Upper lobe of left lung (tissue), 6 donors: ENCODE measurements at places on chromosomes 2 and 18.

GRCh38 chr2:13681936-13682335 lies 950.6 kb upstream of the LRATD1 start:
- DNase-seq: no peak

DNA sequence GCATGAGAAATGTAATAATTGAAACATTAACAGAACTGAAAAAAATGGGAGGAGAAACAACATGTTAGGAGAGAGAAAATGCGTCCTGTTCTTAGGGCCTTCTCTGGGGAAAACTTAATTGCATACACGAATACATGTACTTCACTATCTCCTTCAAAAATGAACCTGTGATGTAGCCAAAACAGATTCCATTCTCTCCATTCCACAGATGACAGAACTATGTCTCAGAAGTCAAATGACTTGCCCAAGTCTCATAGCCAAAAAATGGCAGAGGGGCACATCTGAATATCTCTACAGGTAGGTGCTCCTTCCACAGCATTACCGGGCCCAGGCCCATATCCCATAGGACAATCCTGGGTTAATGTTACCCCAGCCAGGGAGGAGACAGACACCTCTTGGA lies 3.9 kb upstream of the DCTN1 start:
- no peak for DNase-seq

GRCh38 chr2:1234731-1235308 lies 178.4 kb upstream of the TPO start:
- no peak for DNase-seq

DNA sequence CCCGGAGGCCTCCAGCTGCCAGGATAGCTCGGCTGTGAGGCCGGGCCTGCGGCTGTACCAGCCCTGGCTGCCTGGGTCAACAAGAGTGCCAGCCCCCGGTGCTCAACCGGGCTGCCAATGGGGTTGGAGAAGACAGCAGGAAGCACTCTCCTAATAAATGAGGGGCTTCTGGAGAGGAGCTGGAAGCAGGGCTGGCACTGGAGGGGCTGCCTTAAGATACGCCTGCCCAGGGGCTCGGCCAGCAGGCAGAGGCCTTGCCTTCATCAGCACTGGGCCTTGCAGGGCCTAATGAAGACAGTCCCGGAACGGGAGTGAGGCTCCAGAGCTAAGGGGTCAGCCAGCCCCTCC lies 73.6 kb downstream of the TEX51 start:
- DNase-seq: no peak

GRCh38 chr2:118062048-118062447 lies 26.2 kb upstream of the INSIG2 start:
- DNase-seq: no peak

- DNase-seq: peak; percentile 53
Observed at GRCh38 chr2:241965931-241966412, 96.4 kb downstream of the RTP5 start.

DNA sequence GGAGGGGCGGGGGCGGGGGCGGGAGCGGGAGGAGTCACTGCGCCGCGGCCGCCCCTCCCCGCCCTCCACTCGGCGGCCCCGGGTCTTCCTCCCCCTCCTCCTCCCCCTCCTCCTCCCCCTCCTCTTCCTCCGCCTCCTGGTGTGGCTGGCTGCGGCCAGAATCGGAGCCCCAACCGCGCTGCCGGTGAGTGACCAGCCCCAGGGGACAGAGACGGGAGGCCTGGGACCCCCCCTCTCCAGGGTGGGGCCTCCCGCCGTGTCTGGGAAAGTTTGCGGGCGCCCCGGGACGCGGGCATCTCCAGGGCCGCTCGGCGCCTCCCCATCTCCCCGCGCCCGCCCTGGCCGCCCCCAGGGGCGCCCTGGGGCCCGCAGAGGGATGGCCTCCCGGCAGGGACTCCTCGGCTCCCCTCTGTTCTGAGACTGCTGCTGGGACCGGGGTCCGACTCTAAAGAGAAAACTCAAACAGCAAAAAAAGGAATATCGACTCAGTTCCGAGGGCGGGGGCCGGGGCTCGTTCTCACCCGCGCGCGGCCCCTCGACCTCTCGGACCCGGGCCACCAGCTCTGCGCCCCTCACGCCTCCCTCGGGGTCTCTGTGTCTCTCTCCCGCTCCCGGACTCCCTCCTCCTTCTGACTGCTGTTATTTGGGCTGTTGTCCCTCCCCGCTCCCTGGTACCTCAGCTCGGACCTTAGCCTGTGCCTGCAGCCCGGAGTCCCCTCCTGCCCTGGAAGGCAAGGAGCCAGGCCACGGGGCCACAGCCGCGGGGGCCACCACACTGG lies at the start of gene STON1:
Gene STON1, plus strand, starts transcription at position 122 of the 779 bp plus-strand sequence. CDS start 50,480 bp downstream, outside the sequence.
- peak; percentile 87 for DNase-seq

DNA sequence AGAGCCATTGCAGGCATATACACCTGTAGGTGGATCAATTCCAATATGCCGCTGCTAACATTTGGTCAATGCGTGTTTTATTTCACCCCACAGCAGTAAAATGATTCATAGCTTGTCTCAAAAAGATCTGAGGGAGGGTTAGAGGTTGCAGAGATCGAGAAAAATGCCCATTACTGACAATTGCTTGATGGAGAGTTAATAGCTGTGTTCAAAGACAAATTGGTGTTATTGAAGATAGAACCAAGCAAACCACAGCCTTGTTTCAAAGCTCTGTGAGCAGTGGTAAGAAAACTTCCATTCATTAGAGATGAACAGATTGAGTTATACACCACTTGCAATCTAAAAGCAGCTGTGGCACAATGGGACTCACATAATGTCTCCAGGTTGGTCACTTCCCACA lies 95.4 kb downstream of the KCNE4 start:
- no peak for DNase-seq

- DNase-seq: no peak
Observed at GRCh38 chr2:106018141-106018540, 176.0 kb downstream of the UXS1 start.

DNA sequence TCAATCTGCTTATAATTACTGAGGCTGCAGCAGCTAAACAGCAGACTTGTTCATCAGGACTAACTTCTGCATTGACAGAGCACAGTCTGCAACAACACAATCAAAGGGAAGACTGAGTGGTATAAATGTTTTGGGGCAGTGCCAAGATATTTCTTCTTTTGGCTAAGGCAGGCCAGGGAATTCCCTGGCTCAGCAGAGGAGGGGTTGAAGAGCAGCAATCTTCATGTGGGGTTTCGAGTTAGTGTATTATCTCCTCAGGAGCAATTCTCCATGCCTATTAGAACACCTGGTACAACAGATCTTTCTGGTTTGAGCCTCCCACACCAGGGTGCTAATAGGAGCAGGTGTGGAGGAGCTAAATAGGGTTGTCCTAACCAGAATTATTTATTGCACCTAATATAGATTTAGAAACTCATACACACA lies 103.0 kb upstream of the STK17B start:
- DNase-seq: no peak

GRCh38 chr2:174436351-174436750 lies 40.8 kb downstream of the SCRN3 start:
- no peak for DNase-seq

GRCh38 chr2:133411857-133412256 lies 156.4 kb downstream of the NCKAP5 start:
- no peak for DNase-seq

DNA sequence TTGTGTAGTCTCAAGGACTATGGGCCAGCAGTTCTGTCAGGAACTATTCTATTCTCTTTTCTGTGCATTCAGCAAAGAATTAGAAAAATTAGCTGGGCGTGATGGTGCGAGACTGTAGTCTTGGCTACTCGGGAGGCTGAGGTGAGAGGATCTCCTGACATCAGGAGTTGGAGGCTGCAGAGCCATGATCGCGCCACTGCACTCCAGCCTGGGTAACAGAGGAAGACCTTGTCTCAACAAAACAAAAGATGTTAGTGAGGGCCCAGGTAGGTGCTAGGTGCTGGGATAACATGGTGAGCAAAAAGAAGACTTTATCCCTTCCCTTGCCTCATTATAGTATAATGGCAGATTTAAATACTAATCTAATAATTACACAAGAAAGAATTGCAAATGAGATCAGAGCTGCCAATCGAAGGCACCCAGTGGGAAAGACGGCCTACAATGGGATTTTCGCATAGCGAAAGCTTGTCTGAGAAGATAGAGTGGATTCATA lies 447 bp upstream of the MRPL19 start:
- DNase-seq: no peak

GRCh38 chr2:235734688-235735231 lies 240.9 kb downstream of the AGAP1 start:
- no peak for DNase-seq
